Esophagus squamous epithelium (tissue), 5 donors: ENCODE measurements at places on chromosomes 3 and 15.

DNA sequence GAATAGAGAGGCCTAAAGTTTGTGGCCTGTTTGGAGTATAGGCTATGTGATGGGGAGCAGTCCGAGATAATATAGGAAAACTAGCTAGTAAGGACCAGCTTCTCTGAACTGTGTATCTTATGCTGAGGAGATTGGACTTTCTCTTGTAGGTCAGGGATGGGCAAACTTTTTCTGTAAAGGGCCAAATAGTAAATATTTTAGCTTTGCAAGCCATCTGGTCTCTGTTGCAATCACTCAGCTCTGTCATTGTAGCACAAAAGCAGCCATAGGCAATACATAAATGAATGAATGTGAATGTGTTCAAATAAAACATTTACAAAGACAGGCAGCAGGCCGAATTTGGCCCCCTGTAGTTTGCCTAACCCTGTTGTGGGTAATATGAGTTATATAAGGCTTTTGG is 24.5 kb downstream of the TMOD3 start:
- no peak for DNase-seq

- no peak for DNase-seq
Observed at GRCh38 chr15:31448635-31448979, 122.0 kb downstream of the KLF13 start.

GRCh38 chr3:95567346-95567745 is 1247.0 kb upstream of the EPHA6 start:
- no peak for DNase-seq

- no peak for DNase-seq
Observed at GRCh38 chr3:130341882-130342281, 3.6 kb upstream of the COL6A5 start.

- no peak for DNase-seq
Observed at GRCh38 chr3:30073622-30074021, 532.8 kb upstream of the TGFBR2 start.

DNA sequence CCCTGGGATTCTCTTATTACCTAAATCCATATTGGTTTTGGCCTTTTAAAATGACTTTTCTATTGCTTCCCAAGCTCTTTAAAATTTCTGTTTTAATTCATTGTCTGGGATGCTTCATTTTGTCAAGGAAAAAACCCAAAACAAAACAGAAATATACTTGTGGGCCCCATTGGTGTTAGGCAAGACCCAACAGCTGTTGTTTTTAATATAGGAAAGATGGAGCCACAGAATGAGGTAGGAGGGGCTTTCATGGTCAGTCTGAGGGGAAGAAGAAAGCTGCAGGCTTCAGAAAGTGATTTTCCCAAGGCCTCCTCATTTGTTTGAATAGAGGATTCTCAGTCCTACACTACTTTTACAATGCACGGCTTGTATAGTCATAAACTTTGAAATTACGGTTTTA is 180.5 kb downstream of the MCTP2 start:
- no peak for DNase-seq

GRCh38 chr3:9450126-9450525 is 52.7 kb downstream of the SETD5 start:
- DNase-seq, result no peak

DNA sequence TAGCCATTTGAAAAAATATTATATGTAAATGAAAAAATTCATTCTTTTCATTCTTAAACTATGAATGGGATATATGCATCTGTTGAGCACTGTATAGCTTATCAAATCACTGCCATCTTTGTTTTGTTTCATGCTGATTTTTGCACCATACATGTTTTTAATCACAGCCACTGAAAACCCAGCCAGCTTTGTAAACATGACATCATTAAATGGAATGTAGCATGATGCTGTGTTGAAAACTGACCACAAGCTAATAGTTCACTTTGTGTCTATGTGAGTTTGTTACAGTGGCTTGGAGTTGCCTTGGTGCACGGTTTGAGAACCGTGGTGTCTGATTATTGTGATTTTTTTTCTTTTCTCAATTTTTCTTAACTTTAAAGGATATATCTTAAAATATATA is 75.7 kb downstream of the GMPS start:
- DNase-seq, result no peak

DNA sequence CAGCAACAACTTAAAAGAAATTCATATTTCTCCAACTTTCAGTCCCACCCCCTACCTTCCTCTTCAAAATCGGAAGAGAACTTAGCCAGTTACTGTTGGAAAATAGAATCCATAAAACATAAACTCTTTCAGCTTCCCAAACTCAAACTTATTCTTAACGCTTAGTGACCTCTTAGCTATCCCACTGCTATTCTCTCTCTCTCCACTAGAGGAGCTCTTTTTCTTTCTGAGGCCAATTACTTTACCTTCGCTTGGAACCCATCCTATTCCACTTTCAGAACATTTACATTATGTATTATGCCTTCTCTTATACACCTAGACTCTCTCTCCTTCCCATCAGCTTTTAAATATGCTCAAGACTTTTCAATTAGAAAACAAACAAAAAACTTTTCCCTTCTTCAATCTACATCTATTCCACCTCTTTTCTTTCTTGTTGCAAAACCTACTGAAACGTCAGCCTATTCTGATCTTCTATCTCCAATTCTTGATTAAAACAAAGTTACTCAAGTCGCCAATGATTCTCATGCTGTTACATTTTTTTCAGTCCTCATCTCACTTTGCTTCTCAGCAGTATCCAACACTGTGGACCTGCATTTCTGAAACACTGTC is 13.4 kb upstream of the GHSR start:
- no peak for DNase-seq

DNA sequence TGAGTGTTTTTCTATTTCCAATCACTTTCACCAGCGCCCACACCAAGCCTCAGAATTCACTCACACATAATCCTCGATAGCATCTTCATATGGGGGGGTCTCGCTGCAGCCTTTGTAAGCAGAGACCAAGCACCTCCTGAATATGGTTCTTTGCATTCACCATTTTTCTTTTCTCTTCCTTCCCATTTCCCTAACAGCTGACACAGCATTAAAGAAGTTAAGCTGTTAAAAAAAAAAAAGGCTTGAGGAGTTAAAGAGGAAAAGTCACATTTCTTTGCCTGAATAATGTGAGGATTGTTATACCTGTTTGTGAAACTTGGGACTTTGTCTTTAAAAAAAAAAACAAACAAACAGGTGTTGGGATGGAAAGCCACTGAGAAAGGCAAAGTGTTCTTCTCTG is 41.6 kb downstream of the RFTN1 start:
- DNase-seq, result no peak

DNA sequence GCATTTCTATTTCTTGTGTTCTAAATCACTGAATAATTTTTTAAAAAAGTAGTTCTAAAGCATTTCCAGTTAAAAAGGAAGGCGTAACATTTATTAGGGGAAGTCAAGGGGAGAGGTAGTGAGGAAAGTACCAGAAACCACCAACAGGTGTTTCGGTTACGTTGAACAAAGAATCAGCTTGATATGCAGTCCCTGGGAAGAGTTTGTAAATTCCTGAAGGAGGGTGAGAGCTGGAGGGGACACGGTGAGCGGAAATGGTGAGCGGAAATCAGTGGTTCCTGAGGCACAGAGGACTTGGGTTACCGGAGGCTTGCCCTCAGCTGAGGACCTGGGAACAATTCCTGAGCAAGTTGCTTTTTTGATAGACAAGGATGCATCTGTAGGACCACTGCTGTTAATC is 17.8 kb downstream of the MAP2K1 start:
- no peak for DNase-seq

GRCh38 chr3:72383883-72384282 is 464.4 kb downstream of the SHQ1 start:
- no peak for DNase-seq

DNA sequence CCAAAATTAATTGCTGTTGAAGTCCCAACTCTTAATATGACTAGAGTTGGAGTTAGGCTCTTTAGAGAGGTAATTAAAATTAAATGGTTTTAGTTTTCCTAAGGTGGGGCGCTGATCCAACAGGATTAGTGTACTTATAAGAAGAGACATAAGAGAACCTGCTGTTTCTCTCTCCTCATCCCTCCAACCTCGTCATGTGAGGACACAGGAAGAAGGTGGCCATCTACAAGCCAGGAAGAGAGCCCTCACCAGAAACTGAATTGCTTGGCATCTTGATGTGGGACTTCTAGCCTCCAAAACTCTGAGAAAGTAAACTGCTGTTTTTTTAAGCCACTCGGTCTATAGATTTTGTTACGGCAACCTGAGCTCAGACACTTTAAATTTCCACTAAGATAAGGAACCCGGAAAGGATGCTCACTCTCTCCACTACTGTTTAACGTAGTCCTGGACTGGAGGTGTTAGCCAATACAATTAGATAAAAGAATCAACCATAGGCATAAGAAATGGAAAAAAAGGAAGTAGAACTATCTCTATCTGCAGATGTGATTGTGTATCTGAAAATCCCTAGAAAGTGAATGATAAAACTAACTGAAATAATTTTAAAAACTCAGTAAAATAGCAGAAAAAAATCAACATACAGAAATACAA is 26.8 kb downstream of the DCBLD2 start:
- DNase-seq, result no peak

GRCh38 chr3:113258361-113258760 is 47.0 kb downstream of the BOC start:
- no peak for DNase-seq

DNA sequence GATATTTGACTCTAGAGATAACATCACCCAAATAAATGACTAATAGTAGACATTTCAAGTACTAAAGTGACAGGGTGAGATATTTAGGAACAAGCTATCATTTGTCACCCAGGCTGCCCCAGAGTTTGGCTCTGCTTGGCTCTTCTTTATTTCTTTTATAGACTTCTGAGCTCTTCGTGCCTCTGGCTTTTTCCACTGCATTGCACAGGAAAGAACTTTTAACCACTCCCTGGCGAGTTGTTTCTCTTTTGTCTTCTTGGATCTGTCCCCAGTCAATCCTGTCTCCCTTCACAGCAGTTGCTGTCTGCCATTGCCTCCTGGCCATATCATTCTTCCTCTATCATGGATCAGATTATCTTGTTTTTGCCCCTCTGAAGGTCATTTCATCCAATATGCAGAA is 339.2 kb upstream of the DCBLD2 start:
- no peak for DNase-seq

DNA sequence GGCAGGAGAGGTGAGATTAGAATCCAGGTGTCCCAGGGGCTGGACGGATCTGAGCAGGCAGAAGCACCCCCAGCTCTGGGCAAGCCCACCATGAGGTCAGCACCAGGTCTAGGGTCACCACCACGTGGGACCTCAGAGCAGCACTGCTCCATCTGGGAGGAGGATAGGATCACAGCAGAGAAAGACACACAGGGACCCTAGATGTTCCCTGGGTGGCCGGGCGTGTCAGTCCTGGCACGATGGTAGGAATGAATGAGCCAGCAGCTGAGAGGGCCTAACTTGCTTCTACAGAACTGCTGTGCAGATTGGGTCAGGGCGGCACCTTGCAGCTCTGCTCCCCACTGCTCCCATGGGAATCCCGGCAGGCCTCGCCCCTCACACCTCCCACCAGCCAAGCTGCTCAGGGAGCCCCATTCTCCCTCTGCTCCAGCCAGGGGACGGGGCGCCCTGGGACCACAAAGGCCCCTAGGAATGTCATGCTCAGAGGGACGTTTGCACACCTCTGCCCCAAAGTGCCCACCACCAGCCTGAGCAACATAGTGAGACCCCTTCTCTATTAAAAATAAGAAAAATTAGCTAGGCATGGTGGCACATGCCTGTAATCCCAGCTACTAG is 66.3 kb downstream of the ZNF445 start:
- no peak for DNase-seq

DNA sequence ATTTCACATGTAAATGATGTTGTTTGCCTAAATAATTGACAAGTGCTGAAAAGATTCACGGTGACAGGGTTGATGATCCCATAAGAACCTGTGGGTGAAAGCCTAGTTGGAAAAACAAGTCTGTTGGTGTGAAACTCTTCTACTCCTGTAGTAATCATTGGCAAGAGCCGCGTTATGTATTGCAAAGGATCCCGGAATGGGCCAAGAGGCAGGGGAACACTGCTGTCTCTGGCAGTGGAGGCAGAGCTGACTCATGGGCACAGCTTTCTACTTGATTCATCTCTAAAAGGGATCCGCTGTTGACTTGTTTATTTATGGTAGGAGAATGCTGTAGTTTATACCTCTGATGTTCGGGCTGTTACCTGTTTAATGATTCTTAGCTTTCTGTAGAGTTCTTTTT is 63.1 kb downstream of the MAP6D1 start:
- no peak for DNase-seq

GRCh38 chr15:74208901-74209559 is 6.4 kb upstream of the STRA6 start:
- DNase-seq, result no peak

GRCh38 chr15:68812069-68812468 is 8.6 kb downstream of the ANP32A start:
- no peak for DNase-seq

- no peak for DNase-seq
Observed at GRCh38 chr15:60961541-60962485, 267.3 kb downstream of the RORA start.

DNA sequence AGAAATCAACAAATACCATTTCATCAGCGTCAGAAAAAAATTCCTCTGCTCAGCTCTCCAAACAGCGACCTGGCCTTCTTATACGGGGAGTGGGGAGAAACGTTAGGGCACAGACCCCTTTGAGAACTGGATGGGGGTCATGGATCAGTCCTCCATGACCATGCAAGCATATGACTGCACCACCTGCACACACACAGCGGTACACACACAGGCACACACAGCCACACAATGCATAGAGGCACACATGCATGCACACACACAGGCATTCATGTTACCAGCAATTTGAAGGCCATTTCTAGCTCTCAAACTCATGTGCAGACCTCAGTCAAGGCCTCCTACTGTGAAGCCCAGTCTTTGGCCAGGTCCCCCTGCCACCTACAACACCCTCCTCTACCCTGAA is 50.2 kb downstream of the SLC41A3 start:
- DNase-seq, result no peak

GRCh38 chr3:37170060-37170459 is 4.3 kb downstream of the LRRFIP2 start:
- no peak for DNase-seq

GRCh38 chr15:37973856-37974255 is 39.4 kb downstream of the TMCO5A start:
- no peak for DNase-seq

GRCh38 chr3:37852771-37853170 is 8.9 kb upstream of the CTDSPL start:
- no peak for DNase-seq

GRCh38 chr3:153313302-153313965 is 151.4 kb downstream of the RAP2B start:
- no peak for DNase-seq

DNA sequence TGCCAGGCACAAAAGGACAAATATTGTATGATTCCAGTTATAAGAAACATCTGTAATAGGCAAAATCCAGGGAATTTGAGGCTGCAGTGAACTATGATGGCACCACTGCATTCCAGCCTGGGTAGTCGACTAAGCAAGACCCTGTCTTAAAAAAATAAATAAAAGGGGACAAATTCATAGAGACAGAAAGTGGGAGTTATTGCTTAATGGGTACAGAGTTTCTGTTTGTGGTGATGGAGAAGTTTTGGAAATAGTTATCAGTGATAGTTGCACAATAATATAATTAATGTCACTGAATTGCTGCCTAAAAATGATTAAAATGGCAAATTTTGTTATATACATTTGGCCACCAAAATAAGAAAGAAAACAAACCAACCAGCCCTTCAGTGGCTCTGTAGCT is 27.6 kb upstream of the CNBP start:
- no peak for DNase-seq

- DNase-seq, result no peak
Observed at GRCh38 chr3:108346301-108347227, 50.2 kb downstream of the HHLA2 start.

- no peak for DNase-seq
Observed at GRCh38 chr3:83946049-83946448, 1012.7 kb upstream of the CADM2 start.

GRCh38 chr15:42092398-42093318 is 1.7 kb downstream of the PLA2G4D start:
- no peak for DNase-seq
